ENCODE measurements at places on chromosomes 6 and 20.

DNA sequence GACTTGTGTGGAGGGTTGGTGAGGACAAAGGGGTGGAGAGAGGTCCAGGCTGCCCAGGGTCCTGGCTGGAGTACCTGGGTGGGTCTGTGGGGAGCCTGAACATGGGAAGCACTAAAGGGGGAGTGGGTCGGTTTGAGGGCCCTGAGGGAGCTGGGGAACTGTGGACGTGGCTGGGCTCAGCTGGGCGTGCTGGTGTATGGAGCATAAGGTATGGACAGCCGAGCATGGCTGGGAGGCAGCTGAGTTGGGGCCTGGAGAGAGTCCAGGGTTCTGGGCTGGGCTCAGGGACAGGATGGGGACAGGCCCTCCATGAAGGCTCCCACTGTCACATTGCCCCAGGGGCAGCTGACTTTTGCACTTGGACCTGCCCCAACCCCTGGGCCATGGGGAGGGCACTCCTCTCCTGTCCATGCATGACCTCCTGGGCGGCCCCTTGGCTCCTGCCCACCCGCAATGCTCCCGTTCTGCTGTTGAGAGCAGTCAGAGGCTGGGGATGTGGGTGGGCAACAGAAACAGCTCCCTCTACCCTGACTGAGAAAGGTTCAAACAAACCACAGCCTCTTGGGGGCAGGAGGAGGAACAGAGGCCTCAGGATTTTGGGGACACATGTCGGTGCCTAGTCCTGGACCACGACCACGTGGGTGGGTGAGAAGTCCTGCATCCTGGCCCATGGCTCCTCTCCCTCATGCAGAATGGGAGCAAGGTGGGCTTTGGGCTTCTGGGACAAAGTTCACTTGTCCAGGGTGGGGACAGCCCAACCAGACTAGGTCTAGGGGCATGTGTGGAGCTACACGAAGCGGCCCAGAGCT lies 4.5 kb downstream of the C20orf204 start:
- no peak for DNase-seq

DNA sequence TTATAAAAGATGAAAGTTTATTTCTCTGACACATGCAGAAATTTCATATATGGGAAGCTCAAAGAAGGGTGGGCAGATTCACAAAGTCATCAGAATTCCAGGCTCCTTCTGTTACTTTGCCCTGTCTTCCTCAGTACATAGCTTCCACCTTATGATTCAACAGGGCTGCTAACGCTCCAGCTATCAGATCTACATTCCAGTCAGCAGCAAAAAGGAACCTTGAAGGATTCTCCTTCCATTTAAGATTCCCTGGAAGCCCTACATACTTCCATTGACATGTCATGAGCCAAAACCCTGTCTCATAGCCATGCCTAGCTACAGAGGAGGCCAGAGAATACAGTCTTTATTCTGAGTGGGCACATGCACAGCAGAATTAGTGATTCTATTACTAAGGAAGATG lies 103.3 kb downstream of the NCR2 start:
- DNase-seq, result no peak

DNA sequence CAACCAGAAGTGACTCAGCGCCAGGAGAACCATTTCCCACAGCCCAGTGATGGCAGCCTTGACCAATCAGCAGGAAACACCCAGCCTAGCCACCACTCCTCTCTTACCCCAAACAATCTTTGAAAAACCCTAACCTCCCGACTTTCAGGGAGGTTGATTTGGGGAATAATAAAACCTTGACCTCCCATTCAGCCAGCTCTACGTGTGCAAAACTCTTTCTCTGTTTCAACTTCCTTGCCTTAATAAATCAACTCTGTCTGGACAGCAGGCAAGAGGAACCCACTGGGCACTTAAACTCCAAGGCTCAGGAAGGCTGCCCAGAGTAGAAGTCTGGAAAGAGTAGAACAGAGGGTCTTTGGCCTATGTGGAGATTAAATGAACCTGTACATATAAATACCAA lies 35.0 kb downstream of the SERPINB1 start:
- DNase-seq, result no peak

- peak; percentile 82 for DNase-seq
Observed at GRCh38 chr6:25223490-25223991, 55.6 kb upstream of the CARMIL1 start.

DNA sequence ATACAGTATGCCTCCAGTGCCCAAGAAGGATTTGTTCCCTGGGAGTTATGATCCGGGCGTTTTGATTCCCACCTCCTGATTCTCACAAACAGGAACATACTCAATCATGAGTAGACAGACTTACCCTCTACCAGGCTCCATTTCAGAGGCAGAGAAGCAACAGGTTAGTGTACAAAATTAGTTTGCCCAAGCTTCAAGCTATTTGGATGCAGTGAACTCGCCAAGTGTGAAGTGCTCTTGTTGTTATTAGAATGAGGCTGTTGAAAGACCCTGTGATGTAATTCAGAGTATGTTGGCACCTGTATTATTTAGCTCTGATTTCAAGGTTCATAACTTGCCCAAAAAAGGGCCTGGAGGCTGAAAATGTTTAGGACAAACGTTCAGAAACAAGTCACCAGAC lies 247.0 kb downstream of the PHACTR1 start:
- DNase-seq, result no peak

GRCh38 chr6:15106958-15107643 lies 138.8 kb upstream of the JARID2 start:
- DNase-seq, result no peak

Data from AML-193 (cell line).